WERI-Rb-1 (cell line): ENCODE measurements at places on chromosomes 2 and 18.

DNA sequence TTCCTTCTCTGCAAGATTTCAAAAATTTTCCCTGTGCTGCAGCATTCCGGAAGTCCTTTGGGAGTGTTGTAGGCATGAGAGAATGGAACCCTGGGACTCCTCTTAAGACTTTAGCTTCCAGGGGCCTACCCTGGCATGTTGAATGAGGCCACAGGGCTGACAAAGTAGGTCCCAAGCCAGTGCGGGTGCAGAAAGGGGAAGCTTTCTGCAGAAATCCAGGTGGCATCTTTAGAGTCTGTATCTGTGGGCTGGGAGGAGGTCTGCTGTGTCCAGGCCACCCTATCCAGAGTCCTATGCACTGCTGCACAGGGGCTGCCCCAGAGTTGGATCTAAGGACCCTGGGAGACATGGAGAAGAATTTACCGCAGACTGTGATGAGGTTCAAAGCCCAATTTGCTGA, 1.9 kb upstream of the SIX2 start:
- DNase-seq, result no peak

DNA sequence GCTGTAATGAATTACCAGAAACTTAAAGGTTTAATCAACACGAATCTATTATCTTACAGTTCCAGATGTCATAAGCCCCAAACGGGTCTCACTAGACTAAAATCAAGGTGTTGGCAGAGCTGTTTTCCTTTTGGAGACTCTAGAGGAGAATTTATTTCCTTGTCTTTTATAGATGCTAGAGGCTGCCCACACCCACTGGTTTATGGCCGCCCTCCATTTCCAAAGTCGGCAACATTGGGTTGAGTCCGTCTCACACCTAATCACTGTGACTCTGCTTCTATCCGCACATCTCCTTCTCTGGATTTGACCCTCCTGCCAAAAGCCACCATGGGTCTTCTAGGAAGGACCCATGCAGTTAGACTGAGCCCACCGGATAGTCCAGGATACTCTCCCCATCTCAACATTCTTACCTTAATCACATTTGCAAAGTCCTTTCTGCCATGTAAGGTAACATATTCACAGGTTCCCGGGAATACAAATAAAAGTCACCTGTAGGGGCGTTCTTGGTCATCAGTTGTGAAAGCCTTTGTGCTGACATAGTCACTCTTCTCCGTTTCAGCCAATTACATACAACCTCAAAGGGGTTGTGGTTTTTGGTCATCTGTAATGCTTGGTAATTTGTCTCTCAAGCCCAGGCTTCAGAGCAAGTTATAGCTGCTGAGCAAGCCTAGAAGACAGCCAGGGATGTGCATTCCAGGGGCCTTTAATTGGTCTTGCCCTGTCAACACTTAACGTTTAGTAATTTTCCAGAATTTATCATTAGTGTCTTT, 179.4 kb downstream of the ANTXR1 start:
- no peak for DNase-seq

- peak; percentile 19 for DNase-seq
Measured at GRCh38 chr2:109500910-109501309, 112.9 kb downstream of the SEPTIN10 start.

DNA sequence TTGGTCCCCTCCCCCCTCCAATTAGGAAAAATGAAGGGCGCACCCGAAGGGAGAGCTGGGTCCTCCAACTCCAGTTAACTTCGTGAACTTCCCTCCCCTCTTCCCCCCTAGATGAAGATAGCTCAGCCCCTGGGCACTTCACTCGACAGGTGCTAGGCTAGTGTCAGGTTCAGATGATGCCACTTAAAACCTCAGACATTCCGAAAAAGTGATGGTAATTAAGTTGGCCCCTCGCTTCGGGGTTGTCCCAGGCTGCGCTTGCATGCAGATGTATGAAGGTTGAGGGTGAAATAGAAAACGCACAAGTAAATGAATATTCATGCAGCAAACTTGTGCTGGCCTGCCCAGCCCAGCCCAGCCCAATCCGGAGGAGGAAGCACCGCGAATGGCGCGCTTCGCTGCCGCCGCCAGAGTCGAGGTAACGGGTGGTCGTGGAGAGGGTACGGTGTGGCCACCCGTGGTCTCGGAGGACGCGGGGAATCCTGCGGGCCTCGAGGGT, 3.0 kb upstream of the GBX2 start:
- DNase-seq, result no peak

DNA sequence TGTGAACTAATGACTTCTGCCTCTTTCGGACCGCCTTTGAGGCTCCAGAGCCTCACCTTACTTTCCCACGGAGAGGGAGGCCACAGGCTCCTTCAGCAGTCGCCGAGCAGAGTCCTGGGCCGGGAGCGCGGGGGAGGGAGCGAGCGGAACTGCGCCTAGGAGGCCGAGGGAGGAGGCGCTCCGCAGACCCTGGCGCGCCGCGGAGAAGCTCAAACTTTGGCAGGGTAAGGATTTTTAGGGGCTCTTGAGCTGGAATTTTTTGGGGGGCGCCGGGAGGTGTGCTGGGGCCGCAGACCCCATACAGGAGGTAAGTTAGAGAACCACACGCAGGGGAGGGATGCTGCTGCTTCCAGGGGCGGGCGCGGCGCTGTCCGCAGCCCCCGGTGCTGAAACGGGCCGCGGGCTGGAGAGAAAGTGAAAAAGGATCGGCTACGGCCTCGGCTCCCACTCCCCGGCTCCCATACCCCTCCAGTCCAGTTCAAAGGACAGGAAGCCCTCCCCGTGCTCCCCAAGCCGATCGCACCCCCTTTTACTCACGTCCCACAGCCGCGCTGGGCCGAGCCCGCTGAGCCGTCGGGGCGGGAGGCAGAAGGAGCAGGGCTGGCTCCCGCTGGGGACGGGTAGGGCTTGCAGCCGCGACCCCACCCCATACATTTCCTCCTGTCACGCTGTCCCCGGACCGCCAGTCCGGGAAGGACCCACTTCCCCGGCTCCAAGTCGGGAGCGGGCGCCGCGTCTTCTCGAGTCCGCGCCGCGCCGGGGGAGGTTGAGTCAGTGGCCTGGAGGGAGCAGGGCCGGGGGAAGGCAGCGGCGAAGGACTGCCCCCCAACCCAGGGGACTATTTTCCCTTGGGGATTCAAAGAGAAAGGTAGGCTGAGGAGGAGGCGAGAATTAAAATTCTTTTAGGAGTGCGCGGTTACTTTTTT, at the start of gene CNGA3:
CNGA3 (plus strand) TSS at position 146 of the 926 bp plus-strand sequence. CDS start 23,520 bp downstream, outside the sequence.
- peak; percentile 59 for DNase-seq

GRCh38 chr18:59988098-59988706, 88.4 kb downstream of the PMAIP1 start:
- peak; percentile 46 for DNase-seq

GRCh38 chr2:15359716-15360531, 201.2 kb downstream of the NBAS start:
- no peak for DNase-seq

GRCh38 chr2:20986024-20986939, 57.6 kb downstream of the APOB start:
- DNase-seq, result no peak

DNA sequence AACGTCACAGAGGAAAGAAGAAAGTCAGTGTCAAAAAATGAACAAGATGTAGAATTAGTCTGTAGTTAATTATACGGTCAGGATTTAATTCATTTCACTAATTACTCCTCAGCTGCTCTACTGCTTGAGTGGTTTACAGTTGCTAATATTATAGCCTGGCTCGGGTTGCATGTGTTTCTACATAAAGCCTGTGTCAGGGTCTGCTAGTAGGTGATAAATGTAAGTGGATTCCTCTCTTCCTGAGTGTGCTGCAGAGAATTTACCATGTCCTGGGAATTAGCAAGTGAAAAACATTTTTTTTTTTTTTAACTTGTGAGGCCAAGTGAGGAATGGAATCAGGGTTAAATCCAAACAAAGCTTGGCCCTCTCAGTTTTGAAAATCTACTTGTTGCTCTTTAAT, 622.6 kb downstream of the EPHA4 start:
- no peak for DNase-seq

DNA sequence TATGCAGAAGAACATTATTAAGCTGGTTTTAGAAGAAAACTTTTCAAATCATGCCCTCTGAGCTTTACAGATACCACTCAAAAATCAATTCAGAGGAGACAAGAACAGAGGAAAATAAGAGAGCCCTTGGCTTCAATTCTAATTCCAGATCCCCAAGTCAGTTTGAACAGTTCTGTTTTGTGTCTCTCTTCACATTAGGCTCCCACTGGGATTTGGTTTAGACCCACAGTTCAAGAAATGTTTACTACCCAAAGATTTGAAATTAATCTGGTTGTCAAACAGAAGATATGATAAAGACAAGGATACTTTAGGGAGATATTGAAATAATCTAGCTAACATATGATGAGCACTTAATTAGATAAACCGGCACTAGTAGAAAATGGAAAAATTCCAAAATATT, 329.5 kb downstream of the RAD51AP2 start:
- DNase-seq, result no peak

DNA sequence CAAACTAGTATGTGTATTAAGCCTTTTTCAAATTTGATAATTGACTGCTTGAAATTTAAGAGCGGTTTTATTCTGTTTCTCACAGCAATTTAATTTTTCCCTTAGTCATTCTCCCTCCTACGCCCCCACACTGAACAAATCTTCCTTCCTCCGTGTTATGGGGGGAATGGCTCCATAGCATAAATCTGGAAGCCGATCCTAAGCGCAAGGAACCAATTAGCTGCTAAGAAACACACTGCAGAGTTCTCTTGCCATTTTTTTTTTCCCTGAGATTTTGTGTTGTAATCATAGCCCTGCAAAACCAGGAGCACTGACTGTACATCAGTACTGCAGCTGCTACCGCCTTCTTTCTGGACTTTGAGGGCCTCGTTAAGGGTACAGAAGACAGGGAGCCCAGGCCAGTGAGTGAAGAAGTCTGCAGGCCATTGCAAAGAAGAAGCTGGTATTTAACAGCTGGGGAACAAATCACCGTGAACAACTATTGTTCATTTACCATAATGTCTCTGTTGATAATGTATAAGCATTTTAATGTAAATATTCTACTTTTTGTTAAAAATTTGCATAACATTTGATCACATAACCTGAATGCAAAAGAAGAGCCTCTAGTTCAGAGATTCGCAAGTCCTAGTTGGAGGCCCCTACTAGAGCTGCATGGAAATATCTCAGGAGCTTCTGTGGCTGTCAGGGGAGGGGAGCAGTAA, 264.0 kb downstream of the LRATD1 start:
- DNase-seq, result no peak

- no peak for DNase-seq
Measured at GRCh38 chr2:158740621-158741020, 54.5 kb upstream of the DAPL1 start.

GRCh38 chr2:20429528-20429927, 17.3 kb upstream of the RHOB start:
- peak; percentile 2 for DNase-seq
